Adipocyte (in vitro differentiated cells): ENCODE measurements at places on chromosomes 2 and 18.

DNA sequence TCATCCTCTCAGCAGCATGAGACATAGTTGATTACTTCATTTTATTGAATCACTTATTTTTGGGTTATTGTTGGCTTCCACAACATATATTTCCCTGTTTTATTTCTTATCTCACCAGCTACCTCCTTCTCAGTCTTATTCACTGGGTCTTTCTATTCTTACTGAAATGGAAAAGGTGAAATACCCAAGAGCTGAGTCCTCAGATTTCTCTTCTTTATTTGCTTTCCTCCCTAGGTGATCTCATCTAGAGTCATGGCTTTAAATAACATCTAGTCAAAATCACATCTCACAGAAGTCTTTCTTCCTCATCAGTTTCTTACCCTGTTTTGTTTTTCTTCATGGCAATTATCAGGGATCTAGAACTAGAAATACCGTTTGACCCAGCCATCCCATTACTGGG, 105.0 kb upstream of the RBBP8 start:
- DNase-seq, result no peak

- DNase-seq, result no peak
These were observed 55.5 kb upstream of the ST8SIA5 start for GRCh38 chr18:46812311-46812710.

GRCh38 chr18:35089891-35090550, 48.8 kb downstream of the MAPRE2 start:
- DNase-seq, result no peak

GRCh38 chr18:24922491-24922890, 429.5 kb downstream of the ZNF521 start:
- DNase-seq, result no peak
